ENCODE measurements at places on chromosomes 5 and 9.

GRCh38 chr9:116555119-116555518 is 132.0 kb upstream of the TRIM32 start:
- DNase-seq, result no peak

DNA sequence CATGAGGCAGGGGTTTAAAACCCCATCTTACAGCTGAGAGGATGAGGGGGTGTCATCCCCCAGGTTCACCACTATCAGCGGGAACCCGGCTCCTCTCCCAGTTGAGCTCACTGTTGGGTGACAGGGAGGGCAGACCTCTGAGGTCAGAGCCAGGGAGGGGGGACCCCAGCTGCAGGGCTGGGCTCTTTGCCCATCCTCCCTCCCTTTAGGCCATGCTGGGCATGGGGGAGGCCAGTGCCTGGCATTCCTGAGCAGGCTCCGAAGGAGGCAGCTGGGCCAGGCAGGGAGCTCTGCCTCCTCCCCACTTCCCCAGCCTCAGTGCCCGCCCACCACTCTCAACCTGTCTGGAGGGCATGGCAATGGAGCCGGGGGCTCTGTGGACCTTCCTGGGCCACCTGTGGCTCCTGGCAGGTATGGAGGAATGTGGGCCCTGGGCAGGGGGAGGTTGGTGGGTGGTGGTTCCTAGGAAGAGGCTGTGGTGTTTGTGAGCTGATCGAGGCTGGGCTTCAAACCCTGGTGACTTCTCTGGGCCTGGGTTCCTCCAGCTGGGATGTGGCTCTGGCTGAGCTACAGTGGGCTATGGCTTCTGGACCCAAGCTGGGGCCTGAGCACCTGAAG is 12.6 kb downstream of the CRB2 start:
- no peak for DNase-seq

- DNase-seq, result no peak
Observed at GRCh38 chr9:92095236-92095635, 20.0 kb downstream of the SPTLC1 start.

DNA sequence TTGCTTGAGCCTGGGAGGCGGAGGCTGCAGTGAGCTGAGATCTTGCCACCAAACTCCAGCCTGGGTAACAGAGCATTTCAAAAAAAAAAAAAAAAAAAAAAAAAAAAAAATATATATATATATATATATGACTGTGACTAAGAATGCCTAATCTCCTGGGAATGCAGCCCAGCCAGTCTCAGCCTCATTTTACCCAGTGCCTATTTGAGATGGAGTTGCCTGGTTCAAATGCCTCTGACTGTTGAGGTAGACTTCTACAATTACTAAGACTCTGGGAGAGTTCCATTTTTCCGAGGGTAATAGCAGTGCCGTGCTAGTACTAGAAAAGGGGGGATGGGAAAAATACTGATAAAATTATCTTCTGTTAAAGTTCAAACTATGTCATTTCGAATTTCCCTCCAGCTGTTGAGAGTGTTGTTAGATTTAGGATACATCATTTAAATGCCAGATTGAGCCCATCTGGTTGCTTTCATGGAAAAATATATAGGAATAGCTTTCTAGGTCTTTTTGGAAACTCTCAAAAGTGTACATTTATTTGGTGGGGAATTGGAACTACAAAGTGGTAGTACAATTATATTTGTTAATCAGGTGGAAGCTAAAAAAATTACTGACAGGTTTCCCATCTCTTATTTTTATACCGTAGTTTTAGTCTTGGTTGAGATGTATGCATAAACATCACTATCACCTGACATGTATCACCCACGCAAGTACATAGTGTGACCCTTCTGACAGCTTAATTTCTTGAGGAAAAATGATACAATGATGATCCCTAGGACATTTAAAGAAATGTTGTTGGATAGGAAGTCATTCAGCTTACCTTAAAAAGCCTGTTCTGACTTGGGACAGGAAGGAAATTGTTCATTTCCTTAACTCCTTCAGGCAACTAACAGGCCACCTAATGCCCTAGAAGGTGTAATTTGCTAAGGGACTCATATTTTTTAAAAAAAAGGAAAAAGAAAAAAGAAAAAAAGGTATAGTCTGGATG is 214.9 kb downstream of the ADAMTSL1 start:
- peak; percentile 52 for DNase-seq

DNA sequence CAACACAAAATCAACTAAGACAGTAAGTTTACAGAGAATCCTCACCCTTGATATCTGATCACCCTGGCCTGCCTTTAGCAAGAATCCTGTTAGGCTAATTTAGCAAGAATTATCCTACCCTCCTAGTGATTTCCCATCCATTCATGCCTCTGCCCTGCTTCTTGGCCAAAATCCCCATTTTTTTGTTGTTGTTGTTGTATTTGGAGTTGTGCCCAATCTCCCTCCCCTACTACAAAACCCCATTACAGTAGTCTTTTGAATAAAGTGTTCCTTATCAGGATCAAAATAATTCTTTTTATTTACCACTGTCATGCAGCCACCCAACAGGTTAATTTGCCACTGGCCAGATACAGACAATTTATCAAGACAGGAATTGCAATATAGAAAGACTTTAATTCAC is 58.5 kb upstream of the CLINT1 start:
- DNase-seq, result no peak

DNA sequence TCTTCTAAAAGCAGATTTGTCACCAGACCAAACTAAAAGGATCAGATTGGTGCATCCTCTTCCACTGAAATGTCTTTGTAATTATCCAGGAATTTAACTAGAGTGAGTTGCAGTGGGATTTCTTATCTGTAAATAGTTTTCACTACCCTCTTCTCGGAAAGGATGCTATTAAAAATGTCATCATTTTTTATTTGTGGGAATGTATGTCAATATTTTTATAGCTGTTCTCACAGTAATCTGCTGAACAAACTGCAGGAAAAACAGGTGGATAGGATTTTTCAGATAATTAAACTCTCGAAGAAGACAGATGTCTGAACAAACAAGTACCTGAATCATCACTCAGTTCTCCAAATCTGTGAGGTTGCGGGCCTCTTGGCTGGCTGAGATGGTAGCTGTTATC is 62.7 kb downstream of the RAB14 start:
- no peak for DNase-seq

GRCh38 chr5:5276430-5276829 is 136.3 kb downstream of the ADAMTS16 start:
- no peak for DNase-seq

DNA sequence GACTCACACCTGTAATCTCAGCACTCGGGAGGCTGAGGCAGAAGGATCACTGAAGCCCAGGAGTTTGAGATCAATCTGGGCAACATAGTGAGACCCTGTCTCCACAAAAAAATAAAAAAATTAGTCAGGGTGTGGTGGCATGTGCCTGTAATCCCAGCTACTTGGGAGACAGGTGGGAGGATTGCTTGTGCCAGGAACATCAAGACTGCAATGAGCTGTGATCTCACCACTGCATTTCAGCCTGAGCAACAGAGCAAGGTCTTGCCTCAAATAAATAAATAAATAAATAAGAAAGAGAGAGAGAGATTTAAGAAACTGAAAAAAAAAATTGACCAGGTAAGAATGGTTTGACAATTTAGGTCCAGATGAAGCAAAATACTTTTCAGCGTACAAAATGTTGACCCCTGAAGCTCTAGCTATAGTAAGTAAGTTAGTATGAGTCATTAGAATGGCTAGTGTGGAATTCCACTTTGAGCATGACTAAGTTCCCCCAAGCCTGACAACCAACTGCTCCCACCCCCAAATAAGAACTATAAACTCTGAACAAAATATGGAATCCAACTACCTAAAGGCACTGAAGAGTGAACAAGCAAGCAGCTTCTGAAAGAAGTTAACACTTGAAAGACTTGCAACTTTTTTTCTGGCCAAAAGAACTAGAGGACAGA is 217.8 kb upstream of the TLE4 start:
- DNase-seq, result peak; percentile 79

- DNase-seq, result no peak
Observed at GRCh38 chr9:134375011-134375390, 48.7 kb downstream of the RXRA start.

- DNase-seq, result no peak
Observed at GRCh38 chr5:1417586-1418225, 27.5 kb downstream of the SLC6A3 start.

- peak; percentile 69 for DNase-seq
Observed at GRCh38 chr9:131609099-131609830, 63.9 kb downstream of the PRRT1B start.

GRCh38 chr9:130268521-130269211 is 3.1 kb downstream of the HMCN2 start:
- no peak for DNase-seq

GRCh38 chr9:38066197-38066913 is 2.7 kb downstream of the SHB start:
- no peak for DNase-seq

DNA sequence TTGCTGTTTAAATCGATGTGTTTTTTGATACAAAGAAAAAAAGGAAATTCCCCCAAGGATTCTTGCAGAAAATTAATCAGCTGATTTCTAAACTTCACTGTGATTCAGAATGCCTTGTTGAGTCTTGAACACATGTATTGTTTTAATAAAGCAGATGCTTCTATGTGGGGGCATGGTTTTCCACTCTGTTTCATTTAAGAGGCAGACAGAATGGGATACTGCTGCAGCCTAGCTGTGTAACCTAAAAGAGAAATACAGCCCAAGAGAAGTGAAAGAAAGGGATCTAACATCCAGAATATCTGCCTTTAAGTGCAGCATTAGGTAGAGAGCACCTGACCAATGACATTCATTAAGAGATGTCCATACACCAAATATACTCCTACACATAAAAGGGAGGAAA is 365.1 kb upstream of the CCNH start:
- no peak for DNase-seq

DNA sequence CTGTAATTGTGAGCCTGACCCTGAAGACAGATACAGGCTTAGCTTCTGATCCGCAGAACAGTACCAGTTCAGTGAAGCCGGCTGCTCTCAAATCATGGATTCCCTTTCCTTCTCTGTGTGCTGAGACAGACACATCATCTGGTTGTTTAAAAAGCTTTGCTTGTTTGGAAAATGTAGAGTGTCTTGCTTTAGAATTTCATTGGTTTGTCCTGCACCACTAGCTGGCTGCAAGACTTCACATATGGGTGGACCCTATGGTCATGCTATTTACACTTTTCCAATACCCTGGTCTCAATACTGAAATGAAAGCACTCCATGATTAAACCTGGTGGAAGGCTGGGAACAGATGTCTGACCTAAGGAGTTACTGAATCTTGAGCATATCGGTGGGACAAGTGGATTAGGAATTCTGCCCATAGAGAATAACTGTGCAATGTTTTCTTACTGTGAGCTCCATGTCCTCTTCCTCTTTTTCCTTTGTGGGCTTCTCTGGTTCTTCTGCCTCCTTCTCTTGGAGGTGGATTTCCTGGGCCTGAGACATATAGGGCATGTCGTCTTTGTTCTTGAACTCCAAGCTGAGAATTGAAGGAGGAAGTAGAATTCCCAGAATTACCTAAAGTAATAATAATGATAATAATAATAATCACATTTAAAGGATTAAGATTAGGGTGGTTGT is 201.1 kb upstream of the KLF9 start:
- no peak for DNase-seq

DNA sequence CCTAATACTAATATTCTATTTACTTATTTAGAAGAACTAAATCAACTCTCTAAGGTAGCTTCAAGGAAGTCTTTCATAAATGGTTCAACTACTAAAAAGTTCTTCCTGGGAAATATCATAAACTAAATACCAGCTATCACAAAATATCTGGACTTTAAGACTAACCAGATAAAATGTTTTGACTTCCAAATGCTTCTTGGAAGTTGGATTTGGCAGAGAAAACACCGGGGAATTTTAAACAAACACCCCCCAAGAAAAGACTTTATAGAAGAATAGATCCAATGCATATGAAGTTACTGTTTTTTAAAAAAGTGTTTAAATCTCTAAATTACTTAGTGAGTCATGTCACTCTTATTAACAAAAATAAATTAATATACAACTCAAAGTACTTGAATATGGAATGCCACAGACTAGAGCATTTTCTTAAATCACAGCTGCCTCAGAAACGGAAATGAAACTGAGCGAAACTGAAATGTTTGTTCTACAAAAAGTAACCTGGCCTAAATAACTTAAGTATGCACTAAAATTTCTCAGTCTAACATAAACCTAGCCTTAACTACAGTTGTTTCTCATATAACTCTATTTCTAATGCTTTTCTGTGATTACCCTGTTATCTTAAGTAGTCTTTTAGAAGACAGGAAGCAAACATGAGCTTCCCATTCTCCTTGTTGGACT is 6.8 kb downstream of the ABCA1 start:
- no peak for DNase-seq

DNA sequence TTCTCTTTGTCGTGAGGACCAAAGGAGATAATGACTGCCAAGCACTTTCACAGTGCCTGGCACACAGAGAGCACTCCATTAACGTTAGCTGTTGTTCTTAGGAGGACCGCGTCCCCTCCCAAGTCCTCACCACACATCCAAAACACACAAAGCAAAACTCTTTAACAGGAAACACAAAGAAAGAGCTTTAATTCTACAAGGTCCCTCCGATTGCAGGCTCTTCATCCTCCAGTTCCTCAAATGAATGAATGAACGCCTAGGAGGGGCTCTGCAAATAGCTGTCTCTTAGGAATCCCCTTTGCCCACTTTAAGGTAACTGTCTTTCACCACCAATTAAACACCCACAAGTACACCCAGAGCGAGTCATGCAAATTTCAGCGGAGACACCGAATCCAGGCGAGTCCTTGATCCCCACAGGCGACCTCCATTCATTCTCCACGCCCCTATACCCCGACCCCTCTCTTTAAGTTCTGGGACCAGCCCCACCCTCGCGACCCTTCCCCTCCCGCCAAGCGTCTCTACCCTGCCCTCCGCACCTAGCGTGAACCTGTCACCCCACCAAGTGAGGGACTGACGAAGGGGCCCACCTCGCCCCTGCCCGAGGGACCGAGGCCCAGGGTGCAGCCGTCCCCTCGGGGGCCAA is 644 bp downstream of the TSC1 start:
- DNase-seq, result no peak

DNA sequence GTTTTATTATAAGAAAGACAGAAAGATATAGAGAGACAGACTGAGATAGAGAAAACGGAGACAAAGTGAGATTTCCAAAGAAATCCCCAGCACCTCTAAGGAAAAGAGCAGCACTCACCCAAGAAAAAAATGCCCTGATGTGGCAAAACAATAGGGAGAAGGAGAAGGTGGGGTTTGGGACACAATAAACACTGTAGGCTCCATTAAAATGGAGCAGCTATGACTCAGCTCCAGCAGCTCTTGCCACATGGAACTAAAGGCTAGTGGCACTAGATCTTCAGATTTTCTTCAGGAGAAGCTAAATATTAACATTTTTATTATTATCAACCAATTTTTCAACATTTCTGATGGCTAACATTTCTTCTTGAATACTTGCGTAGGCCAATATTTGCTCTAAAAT is 321.8 kb downstream of the TRIM32 start:
- DNase-seq, result no peak

- no peak for DNase-seq
Observed at GRCh38 chr9:90810691-90811090, 9.1 kb downstream of the SYK start.
